ENCODE measurements at places on chromosomes 6 and 20. TPM values are rescaled to one million over a fixed set of nuclear protein-coding genes. Genes with fewer than 3 reads are reported as not detected.

The FNDC1 gene
- total RNA-seq: 73.6 TPM

The HS3ST5 gene
- 0.58 TPM for total RNA-seq

The FAM209A gene
- 0.22 TPM for total RNA-seq

The THBS2 gene
- total RNA-seq: 119 TPM

The NKAIN2 gene
- total RNA-seq: 2.5 TPM

The PSORS1C1 gene
- total RNA-seq: 1.3 TPM

The IL17A gene
- not detected for total RNA-seq

The BAK1 gene
- 9.0 TPM for total RNA-seq

The LY86 gene
- total RNA-seq: 2.7 TPM

The LAMA4 gene
- total RNA-seq: 219 TPM

The WFDC10B gene
- total RNA-seq: not detected

The HLA-C gene
- total RNA-seq: 26.0 TPM

Measured in muscle of leg (tissue), 16 donors.